Activated CD4-positive, CD25-positive, alpha-beta regulatory T cell treated with anti-CD3 and anti-CD28 coated beads, Interleukin-2, amount 50 U/mL, for 16 hours (primary cell): ENCODE measurements at places on chromosomes 5 and 9.

DNA sequence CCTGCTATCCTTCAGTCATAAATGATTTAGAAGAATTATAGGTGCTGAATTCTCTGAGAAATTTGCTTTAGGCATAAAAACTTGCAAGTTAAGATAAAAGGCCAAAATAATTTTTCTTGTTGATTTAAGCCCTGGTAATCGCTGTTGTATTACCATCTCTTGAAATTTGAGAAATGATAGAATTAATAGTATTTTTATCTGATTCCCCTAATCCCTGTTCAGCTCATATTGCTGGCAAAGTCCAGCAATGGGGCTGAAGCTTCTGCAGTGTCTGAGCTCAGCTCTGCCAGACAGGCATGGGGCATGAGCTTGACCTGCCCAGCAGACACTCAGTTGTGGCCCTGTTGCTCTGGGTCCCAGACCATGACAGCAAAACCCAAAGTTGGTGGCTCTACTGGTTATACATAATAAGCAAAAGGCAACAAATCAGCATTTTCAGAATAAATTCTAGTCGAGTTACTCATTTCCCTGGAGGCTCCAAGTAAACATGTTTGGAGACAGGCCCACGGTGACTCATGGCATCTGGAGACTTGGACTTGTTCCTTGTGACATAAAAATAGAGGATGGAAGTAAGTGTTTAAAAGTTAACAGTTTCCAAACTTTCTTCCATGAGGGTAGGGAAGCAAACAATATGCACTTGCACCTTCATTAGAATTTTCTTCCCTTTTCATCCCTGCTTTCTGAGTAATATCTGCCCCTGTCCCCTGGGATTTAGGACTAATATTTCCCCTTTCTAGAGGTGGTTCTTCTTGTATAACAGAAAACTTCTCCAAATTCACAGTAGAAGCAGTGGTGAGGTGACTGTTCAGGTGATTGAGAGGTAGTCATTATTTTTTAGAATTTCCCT, 60.2 kb upstream of the SLC2A8 start:
- DNase-seq: no peak

- no peak for DNase-seq
Measured at GRCh38 chr5:93611976-93612854, 29.2 kb downstream of the NR2F1 start.

DNA sequence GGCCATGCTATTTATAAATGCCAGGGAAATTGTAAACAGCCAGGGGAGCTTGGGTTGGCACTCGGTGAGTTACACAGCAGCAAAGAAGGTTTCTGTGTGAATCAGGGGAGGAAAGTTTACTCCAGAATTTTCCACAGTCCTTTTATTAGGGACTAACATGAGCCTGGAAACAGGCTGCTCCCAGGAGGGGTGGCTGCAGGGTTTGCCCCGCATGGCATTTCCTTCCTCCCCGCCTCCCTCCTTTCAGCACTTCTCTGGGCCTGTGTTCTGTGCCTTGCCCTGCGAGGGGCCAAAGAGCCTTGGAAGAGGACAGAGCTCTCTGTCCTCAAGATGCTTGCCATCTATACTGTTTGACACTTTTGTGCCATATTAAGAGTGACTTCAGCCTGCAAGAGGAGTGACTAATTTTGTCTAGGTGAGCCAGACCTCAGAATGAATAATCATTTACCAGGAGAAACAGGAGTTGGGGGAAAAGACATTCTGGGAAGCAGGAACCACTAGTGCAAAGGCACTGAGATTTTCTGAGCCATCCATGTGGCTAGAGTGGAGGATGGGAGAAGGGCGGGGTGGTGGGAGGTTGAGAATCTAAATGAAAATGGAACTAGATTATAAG, 1.8 kb downstream of the GSN start:
- DNase-seq: no peak

- no peak for DNase-seq
Measured at GRCh38 chr5:151087486-151087885, 6.7 kb upstream of the TNIP1 start.

DNA sequence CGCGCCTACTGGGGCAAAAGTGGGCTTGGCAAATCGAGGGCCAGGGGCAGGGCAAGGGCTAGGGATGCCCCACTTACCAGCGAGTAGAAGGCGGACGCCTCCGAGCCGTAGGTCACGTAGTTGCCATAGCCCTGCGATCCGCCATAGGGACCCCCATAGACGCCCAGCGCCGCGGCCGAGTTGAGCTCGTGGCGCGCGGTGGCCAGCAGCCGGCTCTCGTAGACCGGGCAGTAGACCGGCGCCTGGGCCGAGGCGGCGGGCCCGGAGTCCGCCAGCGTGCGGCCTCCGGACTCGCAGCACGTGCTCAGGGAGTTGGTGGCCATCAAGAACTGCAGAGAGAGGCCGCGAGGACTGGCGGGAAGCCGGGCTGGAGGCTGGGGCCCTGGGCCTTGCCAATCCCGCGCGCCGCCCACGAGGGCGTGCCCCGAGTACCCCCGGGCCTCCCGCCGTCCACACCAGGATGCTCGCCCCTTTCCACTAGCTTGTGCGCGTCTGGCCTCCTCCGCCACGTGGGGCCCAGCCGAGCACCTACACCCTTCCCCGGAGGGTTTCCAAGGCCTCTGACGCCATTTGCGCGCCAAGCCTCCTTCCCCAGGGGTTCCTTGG, 891 bp downstream of the IRX4 start:
- no peak for DNase-seq

GRCh38 chr5:135571902-135572301, 6.9 kb downstream of the CXCL14 start:
- no peak for DNase-seq

GRCh38 chr5:130978475-130978874, 186.6 kb downstream of the HINT1 start:
- no peak for DNase-seq

GRCh38 chr9:88235615-88236014, 97.3 kb upstream of the SPATA31C2 start:
- DNase-seq: no peak

DNA sequence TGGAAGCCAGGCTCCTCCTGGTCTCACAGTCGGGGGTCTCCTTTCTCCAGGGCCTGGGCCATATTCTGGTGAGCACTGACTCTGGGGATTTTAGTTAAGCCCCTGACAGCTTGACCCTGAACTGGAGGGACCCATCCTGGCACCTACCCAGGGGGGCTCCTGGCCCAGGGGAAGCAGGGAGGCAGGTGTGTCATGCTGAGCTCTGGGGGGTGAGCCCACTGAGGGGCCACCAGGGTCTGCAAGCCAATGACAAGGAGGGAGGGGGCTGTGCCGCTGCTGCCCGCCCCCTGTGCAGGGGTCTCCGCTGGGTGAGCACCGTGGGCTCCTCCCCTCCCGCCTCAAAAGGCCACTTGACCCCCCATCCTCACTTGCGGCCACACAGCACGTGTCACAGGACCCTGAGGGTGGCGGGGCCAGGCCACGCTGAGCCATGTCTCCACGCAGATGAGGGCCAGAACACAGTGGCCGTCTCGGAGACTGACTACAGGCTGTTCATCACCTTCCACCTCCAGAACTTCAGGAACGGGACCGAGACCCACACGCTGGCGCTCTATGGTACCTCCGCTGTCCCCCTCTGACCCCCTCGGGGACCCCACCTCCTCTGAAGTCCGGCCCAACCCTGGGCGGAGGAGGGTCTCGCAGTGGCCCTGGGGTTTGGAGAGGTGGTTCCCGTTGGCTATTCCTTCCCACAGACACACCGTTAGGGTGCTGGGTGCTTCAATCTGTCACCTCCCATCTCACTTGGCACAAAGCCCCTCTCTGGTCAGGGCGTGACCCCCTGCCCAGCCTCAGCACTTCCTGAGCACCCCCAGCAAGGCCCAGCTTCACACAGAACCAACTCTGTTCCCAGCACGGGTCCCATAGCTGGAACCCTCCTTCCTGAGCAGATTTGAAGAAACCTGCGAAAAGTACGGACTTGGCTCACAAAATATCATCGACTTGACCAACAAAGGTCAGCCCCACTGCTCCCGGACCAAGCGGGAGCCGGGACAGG, 2.0 kb downstream of the LCN9 start:
- DNase-seq: no peak

DNA sequence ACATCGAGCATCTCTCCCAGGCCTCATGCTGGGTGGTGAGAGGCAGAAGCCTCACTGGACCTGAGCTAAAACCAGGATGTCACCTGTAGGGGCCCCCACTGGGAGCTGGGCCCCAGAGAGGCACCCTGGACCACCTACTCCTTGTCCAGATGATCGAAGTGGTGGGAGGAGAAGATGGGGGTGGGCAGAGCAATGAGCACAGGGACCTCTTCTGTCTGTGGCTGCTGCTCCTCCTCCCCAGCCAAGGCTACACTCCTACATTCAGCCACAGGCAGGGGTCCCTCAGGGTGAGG, 227.5 kb downstream of the CACNA1B start:
- DNase-seq: no peak

DNA sequence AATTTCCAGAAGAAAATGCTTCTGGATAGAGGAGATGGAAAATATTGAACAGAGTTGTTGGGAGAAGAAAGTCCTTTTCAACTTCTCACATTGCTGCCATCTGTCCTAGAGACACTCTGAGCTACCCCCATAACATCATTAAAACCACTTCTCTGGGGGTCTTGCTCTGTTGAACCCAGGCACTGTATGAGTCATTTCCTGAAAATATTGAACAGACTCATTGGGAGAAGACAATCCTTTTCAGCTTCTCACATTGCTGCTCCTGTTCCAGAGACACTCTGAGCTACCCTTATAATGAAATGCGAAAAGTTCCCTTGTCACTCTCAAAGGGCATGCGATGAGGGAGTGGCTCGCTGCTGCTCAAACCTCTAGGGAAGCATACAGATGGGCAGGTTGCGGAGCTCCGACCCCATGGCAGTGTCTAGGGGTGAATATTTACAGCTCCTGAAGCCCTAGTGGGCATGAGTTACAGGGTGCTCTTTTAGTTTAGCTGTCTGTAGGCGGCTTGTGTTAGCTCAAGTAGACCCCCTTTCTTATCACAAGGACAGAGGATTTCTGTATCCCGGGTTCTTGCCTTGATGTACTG, 90.7 kb downstream of the CDKN2A start:
- no peak for DNase-seq

GRCh38 chr9:96626912-96627311, 7.3 kb upstream of the CDC14B start:
- DNase-seq: no peak

- peak; percentile 26 for DNase-seq
Measured at GRCh38 chr5:55903121-55903701, 52.1 kb downstream of the IL31RA start.

DNA sequence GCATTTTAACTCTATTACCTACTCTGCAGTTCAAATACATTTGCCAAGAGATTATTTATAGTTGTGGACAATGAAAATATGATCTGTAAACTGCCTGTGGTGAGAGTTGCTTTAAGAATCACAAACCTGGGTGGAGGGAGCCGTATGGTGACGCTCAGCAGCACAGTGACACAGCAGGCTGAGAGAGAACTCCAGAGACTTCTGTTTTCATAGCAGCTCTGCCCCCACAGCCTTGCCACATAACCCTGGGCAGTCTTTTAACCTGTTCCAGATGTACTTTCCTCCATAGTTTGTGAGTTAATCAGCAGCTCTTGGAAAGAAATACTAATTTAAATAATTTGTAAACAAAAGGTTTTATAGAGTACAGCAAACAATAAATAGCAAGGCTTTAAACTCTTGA, 450.5 kb downstream of the ELAVL2 start:
- no peak for DNase-seq
